ENCODE measurements at places on chromosomes 3 and 15.

- peak; percentile 34 for DNase-seq
Observed at GRCh38 chr3:18134386-18135059, 290.6 kb downstream of the SATB1 start.

DNA sequence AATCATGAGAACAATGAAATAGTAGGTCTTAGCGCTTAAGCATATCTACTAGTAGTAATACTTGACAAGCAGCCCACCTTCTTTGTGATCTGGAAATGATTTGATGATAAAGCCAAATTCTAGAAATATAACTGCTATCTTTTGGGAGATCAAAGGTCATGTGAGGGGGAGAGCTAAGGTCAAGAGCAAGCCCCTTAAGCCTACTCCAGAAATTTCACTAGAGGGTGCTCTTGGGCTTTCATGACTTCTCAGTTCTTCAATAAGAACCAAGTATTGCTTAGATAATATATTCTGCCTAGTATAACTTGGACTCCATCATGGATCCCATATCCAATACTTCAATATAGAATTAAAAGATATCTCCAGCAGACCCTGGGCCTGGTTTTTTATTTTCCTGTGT is 319.6 kb downstream of the ZBTB20 start:
- DNase-seq, result no peak

GRCh38 chr3:197337656-197338055 is 39.2 kb upstream of the DLG1 start:
- DNase-seq, result no peak

DNA sequence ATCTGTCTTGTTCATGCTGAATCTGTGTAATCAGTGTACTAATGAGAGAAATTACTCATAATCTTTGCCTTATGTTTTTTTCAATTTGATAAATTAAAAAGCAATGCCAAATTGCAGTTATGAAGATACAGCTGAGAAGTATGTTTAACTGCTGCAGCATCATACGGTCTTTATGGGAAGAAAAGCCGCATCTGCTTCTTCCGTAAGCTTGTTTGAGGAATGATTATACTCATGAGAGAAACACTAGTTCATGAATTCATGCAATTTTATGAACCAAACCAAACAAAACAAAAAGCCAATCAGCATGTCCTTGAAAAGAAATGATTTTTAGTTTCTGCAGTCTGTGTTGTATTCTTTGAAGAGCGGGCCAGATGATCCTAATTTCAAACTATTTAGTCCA is 275.9 kb upstream of the ARHGEF26 start:
- DNase-seq, result no peak

DNA sequence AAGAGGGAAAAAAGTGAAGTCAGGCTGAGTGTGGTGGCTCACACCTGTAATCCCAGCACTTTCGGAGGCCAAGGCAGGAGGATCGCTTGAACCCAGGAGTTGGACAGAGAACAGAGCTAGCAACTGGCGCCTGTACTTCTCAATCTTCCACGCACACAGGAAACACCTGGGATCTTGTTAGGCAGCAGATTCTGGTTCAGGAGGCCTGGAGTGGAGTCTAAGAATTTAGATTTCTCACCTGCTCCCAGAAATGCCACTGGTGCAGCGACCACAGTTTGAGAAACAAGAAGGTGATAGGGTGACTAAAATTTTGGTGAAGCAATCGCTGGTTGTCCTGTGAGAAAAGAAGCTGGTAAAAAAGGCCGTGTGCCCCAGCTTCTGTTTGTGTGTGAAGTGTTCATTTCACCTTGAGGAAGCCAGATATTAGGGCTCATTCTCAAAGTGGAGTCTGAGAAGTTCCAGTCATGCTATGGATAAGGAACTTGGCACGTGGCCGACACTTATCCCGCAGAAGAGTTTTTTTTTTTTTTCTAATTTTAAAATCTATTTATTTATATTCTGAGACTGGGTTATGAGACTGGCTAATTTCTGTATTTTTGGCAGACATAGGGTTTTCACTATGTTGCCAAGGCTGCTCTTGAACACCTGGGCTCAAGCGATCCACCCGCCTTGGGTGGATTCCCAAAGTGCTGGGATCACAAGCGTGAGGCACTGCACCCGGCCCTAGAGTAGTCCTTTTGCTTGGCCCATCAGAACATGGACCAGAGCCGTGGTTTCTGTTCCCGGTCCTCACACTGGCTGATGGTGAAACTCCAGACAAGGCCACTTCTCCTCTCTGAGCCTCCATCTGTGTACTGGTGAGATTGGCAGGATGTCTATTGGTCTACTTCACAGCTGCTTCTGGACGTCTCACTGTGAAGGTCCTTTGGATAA is 324.6 kb upstream of the PROK2 start:
- no peak for DNase-seq

GRCh38 chr3:81765400-81765799 is 4.0 kb upstream of the GBE1 start:
- DNase-seq, result no peak

- DNase-seq, result no peak
Observed at GRCh38 chr15:99430881-99431401, 134.8 kb upstream of the MEF2A start.

DNA sequence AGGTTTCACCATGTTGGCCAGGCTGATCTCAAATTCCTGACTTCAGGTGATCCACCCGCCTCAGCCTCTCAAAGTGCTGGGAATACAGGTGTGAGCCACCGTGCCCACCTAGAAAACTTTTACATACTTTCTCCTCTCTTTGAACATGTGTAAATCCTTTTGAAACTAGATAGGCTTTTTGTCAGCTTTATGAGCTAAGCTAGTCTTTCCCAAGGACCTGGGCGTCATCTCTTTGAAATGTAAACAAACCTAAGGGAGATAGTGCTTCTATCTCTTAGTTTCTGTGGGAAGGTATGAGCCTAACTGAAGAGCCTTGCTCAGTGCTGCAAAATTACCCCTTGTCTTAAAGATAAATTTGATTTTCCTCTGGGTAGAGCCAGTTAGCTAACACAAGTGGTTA is 4.8 kb downstream of the CX3CR1 start:
- no peak for DNase-seq

- no peak for DNase-seq
Observed at GRCh38 chr15:40914013-40914412, 15.1 kb upstream of the DLL4 start.

GRCh38 chr3:137925080-137925479 is 84.9 kb upstream of the CLDN18 start:
- DNase-seq, result no peak

DNA sequence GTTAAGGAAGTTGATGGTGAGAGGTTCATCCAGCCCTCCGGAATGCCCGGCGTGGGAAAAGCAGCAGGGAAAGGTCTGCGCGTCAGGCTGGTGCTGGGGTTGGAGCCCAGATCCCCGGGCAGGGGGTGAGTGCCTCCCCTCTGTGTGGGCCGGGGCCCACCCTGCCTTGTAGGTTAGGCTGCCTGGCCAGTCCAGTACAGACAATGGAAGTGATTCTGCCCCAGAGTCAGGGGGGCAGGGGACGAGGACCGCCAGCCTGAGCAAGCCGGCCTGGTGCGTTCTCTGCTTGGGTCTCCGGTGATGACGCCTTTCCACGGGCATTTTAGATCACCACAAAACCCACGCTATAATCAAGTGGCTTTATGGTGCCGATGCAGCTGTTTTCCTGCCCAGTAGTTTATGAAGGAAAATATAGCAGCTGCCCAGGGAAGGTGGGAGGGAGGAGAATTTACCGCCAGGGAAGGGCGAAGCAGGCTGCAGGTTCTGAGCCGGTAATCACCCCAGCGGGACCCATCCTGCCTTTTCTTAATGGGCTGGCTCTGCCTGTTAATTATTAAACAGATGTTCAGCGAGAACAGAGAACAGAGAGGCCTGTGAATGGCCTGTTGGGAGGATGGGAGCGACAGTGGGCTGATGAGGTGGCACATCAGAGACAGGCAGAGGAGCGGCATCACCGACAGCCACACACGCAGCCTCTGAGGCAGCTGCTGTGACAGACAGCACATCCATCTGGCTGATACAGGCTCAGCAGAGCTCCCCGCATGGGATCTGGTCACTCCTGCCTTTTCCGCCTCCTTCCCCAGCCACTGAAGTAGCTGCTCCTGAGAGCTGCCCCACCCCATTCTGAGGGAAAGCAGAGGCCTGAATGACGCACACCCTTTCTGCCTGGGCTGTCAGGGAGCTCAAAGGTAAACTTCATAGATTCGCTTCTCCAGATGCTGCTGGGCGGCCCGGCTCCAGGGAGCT is 35.2 kb downstream of the BDH1 start:
- no peak for DNase-seq

GRCh38 chr3:73007992-73008712 is 11.5 kb downstream of the PPP4R2 start:
- no peak for DNase-seq

DNA sequence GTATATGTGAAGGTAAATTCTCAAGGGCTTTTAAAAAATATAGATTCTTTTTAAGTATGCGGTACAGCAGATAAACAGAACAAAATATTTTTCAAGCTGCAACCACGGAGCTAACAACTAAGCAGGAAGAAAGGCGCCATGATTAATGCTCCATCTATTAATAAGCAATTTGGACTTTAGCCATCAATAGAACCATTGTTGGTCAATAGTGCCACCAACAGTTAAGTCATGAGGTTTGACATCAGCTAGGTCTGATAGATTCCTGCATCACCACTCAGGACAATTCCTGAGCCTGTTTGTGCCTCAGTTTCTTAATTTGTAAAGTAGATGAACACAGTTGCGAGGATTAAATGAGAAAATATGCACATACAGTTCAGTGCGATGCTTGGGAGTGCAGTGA is 65.1 kb upstream of the FAM3D start:
- no peak for DNase-seq

DNA sequence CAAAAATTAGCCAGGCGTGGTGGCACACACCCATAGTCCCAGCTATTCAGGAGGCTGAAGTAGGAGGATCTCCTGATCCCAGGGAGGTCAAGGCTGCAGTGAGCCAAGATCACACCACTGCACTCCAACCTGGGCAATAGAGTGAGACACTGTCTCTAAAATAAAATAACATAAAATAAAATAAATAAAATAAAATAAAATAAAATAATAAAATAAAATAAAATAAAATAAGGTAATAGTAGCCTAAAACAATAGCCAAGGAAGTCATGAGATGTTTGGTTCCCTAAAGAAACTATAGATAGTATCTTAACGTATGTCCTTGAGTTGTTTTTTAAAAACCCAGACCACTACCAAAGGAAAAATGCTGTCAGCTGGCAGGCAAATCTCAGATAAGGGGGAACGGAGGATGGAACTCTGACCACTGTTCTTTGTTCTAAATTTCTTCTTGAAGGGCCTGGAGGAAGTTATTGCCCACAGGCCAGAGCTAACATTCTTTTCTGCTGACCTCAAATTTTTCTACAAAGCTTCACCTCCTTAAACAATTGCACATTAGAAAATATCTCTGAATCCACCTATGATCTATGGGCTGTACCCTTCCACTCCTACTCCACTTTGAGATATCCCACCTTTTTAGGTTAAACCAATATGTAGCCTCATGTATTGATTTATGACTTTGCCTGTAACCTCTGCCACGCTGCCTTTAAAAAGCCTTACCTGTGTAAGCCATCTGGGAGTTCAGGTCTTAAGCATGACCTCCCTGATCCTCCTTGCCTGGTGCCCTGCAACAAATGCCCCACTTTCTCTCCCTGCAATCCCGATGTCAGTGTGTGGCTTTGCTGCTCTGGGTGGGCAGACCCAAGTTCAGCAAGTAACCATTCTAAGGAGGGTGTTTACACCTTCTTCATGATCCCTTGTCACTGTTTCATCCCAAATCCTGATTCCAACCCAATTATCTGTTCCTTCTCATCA is 126.2 kb upstream of the BHLHE40 start:
- DNase-seq, result no peak

DNA sequence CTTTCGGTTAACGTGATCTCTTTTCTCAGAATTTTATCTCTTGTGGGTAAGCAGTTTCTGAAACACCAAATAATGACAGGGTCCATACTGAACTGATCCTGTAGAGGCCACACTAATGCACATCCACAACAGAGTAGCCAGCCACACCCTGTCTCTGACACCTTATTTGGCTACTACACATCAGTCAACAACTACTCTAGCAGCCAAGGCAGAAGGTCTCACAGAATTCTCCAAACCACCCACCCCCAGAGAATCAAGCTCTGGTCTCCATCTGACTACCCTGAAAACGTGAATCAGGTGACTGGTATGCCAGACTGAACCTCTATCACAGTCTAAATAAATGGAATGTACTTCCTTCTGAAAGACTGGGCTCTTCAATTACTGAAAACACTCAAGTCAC is 38.0 kb downstream of the EDC3 start:
- DNase-seq, result no peak

GRCh38 chr3:109804697-109805096 is 467.4 kb upstream of the DPPA4 start:
- DNase-seq, result no peak

DNA sequence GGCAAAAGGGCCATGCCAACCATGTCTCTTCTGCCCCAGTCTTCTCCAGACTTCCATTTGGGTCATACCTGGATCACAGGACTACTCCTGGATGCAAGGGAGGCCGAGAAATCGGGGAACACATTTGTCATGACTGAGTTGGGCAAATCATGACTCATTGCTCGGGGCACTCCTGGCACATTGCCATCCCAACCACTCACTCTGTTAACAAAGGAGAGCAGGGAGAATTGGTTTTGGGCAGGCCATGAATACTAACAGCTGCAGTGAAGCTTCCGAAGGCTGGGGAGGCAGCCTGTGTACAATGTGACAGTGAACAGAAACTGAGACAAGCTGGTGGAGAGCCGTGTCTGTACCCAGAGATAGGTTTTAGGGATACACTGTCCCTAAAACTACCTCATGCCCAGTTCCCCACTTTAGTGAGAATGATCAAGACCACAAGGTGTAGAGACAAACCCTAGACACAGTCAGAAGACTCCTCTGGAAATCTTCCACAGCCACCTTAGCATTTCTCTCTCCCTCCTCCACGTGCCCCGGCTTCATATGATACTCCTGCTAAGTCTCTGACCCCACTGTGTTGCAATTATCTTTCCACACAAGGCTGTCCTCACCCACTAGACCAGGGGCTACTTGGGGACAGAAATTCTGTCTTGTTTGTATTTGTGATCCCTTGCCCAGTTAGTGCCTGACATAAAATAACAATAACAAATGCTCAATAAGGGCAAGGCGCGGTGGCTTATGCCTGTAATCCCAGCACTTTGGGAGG is 10.5 kb upstream of the BUB1B start:
- DNase-seq, result no peak

DNA sequence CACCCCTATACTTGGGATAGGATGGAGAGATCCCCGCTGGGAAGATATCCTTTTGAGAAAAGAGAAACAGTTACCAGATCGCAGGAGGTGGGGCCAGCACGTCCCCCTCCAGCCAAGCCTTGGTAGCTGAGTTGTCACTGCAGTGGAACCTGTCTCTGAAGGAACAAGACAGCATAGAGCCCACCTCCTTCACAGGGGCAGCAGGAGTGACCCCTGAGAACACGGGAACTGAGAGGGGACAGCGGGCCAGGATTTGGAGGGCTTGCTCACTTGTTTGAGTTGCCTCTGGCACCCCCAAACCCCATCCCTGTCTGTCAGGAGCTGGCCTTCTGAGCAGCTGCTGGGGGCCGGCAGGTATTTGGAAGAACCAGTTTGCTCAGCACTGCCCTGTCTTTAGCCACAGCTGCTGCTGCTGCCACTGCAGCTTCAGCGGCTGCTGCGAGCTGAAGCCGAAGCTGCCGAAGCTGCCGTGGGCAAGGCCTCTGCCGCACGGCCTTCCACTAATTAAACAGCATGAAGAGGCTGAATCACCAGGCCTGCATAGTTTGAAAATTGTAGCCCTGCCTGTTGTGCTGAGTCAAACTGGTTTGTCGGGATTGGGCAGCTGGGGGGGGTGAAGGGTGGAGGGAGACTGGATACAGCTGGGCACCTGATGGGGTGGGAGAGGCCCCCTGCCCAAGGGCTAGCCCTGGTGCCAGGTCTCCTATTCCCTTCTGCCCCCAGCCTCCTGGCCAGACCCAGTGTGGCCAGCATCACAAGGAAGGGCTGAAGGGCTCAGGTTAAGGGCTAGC is 4.0 kb downstream of the EPHB3 start:
- peak; percentile 63 for DNase-seq

GRCh38 chr3:192863091-192863420 is 54.6 kb downstream of the MB21D2 start:
- DNase-seq, result no peak
